ENCODE measurements at places on chromosomes 11 and 22. TPM values are rescaled to one million over a fixed set of nuclear protein-coding genes. Genes with fewer than 3 reads are reported as not detected.

Gene FGF19
- total RNA-seq: 0.13 TPM

DNA sequence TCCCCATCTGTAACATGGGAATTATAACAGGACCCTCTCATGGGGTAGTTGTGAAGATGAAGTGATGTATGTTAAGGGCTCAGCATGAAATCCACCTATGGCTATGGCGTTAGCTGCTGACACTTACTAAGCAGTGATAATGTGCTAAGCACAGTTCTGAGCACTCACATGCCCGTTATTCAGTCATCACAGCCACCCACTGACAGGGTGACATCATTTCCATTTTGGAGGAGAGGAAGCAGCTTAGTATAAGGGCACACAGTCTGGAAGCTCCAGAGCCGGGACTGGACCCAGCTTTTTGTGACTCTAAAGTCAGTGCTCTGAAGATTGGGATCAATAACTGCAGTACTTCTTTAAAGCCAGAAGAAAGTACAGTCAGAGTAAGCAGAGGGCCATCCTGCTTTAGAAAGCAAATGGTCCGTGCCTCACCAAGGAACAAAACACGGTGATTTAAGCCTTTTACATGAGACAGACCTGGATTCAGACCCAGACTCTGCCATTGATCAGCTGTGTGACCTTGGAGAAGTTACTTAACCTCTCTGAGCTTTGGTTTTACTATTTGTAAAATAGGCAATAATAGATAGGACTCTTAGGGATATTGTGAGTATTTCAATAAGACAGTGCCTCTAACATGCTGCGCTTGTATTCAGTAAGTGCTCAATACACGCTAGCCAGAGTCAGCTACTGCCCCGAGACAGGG lies 61.5 kb downstream of the SGSM1 start:
- DNase-seq: no peak

DNA sequence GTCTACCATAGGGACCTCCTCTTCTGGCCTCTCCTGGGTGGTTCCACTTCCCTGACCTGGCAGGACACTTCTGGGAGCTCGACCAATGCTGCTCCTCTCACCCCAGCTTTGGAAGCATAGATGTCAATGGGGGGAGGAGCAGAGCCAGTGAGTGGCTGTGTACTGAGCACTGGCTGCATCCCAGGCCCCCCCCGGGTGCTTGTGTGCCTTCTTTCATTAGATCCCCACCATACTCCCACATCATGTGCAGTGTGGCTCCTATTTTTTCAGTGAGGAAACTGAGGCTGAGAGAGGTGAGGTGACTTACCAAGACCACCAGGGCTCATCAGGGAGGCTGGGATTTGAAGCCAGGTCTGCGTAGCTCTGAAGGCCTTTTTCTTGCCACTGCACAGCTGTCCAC lies 44.3 kb downstream of the LRRC32 start:
- no peak for DNase-seq

GRCh38 chr11:27563201-27563600 lies 56.6 kb upstream of the LIN7C start:
- no peak for DNase-seq

- DNase-seq: no peak
Observed at GRCh38 chr11:18088966-18089365, 16.9 kb downstream of the SAAL1 start.

- DNase-seq: no peak
Observed at GRCh38 chr11:119011476-119012053, 6.6 kb downstream of the RPS25 start.

DNA sequence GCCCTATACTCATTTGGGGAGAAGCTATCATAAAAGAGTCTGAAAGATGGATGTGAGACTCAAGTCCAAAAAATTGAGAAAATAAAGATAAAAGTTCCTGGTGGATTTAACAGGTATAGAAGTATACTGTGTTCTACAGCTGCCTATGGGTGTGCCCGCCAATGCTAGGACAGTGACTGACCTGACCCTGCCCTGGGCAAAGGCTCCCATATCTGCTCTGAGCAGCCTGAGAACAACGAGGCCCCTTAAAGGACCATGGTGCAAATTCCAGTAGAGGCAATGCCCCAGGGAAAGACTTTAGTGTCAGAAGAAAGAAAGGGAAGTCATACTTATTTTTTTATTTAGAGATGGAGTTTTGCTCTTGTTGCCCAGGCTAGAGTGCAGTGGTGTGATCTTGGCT lies 181.8 kb downstream of the NAV2 start:
- DNase-seq: no peak

DNA sequence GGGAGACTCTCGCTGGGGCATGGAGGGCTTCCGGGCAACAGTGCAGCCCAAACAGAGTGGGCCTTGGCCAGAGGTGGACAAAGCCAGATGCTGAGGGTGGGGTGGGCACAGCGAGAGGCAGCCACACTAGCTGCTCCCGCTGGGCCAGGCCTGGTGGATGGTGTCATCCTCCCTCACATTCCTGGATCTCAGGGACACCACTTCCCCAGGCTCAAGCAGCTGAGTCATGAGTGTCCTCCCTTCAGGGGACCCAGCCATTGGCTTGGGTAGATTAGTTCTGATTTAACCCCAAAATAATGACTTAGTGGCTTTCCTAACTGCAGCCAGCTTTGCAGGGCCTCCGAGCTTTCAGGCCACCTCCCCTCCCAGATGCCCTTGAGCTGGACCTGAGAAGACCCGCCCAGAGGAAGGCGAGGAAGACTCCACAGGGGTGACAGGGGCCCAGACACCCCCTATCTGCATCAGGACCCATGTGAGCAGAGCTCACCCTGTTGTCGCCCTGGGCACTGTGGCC lies 25.9 kb upstream of the WNT7B start:
- no peak for DNase-seq

- DNase-seq: no peak
Observed at GRCh38 chr22:38193580-38193979, 8.2 kb upstream of the MAFF start.

Gene NPTXR
- total RNA-seq: 2.0 TPM

Gene CECR2
- total RNA-seq: 4.8 TPM

DNA sequence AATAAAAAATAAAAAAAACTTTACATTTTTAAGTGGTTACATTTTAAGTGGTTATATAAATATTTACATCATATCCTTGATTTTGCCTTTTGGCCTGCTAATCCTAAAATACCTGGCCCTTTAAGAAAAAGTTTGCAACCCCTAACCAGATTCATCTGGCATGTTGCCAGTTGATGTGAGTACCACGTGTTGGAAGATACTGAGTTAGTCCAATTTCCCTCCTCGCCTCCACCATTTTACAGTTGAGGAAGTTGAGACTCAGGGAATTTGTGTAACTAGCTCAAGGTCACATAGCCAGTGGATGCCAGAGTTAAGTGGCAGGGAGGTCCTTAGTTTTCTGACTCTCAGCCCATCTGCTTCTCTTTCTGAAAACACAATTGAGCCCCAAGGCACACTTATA lies 5.1 kb downstream of the ELF5 start:
- DNase-seq: no peak

GRCh38 chr22:48950151-48950915 lies 877.3 kb downstream of the BRD1 start:
- no peak for DNase-seq

Gene SNX32
- total RNA-seq: 0.08 TPM

DNA sequence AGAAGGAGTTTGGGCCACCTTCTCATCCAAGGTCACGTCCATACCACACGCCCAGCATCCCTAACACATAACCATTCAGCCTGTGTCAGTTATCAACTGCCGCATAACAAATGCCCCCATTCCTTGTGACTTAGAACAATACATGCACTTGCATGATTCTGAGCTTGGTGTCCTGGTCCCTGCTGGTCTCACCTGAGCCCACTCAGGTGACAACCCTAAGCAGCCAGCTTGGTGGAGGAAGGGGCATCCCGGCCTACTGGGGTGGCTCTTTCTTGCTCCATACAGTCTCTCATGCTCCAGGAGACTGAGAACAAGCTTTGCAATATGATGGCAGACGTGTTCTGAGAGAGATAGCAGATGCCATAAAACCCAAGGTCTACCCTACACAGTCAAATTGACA lies 1276.9 kb downstream of the TBC1D22A start:
- no peak for DNase-seq

DNA sequence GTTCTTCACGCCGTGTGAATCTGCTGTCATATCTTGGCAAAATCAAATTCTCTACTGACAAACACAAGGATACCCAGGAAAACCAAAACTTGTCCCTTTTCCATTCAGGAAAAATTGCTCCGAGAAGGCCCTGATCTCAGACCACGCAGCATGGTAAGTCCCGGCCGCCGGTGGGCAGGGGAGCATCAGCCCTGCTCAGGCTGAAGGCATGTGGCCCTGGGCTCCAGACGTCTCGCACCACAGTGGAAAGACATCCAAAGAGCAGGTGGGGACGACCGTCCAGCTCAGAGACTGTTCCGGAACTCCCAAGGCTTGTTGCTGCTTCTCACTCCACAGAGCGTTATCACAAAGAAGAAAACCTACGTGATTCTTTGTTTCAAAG lies 29.8 kb downstream of the TOLLIP start:
- DNase-seq: no peak

DNA sequence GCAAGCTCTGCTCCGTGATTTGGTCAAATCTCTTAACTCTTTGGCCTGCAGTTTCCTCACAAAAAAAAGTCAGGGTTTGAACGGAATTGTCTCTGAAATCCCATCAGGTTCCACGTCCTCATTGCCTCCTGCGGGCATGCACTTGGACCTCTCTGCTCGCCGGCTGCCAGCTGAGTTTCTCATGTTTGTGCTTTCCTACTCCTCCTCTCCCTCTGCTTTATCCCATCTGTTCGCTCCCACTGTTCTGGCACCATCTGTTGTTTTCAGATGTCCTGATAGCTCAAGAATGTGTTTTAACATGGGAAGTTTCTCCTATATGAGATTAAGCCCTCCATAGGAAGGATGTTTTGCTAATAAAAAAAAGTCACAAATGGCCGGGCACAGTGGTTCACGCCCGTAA lies 49.4 kb upstream of the ARHGAP42 start:
- no peak for DNase-seq

- no peak for DNase-seq
Observed at GRCh38 chr11:126991596-126991995, 9.0 kb downstream of the KIRREL3 start.

Gene BARX2
- not detected for total RNA-seq

Gene SYNGR1
- total RNA-seq: 30.1 TPM

GRCh38 chr11:118806400-118806799 lies 15.4 kb upstream of the DDX6 start:
- no peak for DNase-seq

DNA sequence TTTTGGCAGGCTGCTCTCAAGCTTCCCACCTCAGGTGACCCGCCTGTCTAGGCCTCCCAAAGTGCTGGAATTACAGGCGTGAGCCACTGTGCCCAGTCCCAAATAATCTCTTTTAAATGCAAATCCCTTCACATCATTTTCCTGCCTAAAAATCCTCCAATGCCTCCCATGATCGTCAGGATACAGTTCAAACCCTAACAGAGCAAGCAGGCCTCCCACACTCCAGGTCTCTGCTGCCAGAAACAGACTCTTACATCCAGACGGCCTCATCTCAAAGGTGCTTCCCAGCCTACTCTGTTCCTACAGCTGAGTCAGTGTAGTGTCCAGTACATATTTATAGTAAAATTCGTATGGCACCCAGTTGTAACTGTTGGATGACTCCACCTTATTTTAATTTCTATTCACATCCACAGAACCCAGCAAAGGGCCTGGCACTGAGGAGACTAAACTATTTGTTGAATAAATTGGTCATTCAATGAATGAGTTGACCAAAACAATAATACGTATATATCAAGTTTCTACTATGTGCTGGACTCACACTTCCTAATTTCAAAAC lies 8.2 kb downstream of the SIRT3 start:
- no peak for DNase-seq

DNA sequence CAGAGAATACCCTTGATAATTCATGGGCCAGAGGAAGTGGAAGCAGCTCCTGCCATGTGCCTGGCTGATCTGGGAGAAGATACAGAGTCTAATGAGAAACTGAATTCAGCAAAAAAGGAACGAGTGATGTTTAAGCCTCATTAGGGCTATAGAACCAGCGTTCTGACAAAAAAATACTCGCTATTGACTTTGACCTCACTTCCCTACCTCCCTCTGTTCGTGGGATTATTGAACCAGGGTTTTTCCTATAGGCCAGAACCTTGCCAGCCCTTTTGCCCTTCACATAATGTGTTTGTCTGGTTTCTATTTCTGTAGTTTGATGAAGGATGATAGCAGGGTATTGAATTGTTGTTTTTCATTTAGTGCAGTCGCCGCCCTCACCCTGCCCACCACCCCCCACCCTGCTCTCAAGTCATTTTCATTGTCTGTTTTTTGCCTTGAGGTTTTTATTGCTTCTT lies 7.6 kb upstream of the RBFOX2 start:
- no peak for DNase-seq

DNA sequence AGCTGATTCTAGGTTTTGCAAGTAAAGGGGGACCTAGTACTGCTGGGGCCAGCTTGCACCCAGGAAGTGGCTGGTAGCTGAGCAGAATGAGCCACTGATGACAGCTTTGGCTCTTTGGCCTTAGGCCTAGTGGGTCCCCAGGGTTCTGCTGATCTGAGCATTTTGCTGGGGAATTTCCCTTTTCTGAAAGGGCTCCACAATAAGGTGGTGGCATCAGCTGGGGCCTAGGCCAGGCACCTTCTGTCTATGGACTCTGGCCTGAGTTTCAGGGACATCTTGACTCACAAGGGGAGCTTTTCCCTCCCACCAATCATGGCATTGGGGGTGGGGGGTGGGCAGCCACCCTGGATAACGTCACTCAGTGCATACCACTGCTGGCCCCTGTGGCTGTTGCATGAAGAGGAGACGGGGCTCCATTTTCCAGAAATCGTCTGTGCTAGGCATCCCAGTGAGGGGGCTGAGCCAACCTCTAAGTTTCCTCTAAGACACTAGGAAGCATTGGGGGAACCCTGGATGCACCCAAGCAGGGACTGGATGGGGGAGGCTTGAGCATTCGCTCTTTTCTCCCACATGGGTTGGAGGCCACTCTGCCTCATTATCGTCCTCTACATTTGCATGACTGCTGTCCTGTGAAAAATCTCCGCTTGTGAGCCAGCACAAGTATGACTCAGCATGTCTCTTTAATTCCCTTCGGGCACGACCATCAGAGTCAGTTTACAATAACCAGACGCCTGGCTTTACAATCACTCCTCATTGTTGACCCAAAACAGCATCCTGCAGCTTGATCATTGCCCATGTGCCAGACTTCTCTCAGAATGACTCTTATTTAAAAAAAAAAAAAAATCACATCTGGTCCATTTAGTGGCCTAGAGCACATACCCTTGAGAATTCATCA lies 145.0 kb upstream of the THY1 start:
- DNase-seq: peak; percentile 16

- DNase-seq: no peak
Observed at GRCh38 chr11:10317776-10318526, 13.1 kb downstream of the ADM start.

- DNase-seq: peak; percentile 26
Observed at GRCh38 chr11:119902656-119903231, 173.7 kb upstream of the NECTIN1 start.
